NCI-H524 (cell line): ENCODE measurements at places on chromosomes 5 and 9.

DNA sequence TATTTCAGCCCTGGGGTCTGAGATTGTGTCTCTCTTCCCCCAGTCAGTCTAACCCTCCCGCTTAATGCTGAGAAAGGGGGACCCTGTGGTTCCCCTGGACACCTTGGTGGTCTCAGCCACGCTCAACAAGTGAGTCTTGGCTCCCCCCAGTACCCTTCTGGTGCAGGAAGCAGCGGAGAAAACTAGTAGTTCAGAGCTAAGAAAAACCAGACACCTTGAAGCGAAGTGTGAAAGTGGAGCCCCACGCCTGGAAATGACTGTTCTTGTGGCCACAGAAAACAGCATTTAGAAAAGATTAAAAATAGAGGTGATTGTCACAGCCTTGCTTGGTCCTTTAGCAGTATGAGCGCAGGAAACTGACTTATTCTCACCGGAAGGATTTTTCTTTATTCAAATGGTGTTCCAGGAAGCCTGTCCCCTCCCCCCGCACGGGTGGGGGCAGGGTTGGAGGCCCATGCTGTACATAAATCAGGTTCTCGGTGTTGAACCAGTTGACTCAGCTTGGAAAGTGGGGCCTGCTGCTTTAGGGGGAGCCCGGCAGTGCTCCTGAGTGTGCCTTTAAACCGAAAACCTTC lies 8.1 kb downstream of the ARPC5L start:
- DNase-seq, result no peak

DNA sequence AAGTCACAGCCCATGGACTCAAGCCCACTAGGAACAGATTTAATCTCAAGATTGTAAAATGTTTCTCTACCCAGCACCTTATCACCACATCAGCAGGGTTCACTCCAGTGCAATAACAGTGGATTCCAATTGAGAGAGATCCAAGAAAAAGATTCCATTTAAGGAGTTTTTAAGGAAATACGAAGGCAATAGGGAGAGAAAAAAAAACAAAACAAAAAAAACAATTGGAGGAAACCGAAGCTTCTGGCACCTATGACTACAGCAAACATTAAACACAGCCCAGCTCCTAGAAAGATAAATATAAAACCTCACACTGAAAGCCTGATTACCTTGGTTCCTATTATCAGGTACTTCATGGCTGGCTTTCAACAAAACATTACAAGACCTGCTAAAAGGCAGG lies 192.7 kb downstream of the DAB2IP start:
- DNase-seq, result no peak

- no peak for DNase-seq
These were observed 77.8 kb downstream of the C9orf153 start for GRCh38 chr9:86181379-86182315.

- no peak for DNase-seq
These were observed 76.1 kb upstream of the OTULINL start for GRCh38 chr5:14505310-14506139.

GRCh38 chr9:136399176-136400037 lies 563 bp downstream of the SNAPC4 start:
- DNase-seq, result no peak

DNA sequence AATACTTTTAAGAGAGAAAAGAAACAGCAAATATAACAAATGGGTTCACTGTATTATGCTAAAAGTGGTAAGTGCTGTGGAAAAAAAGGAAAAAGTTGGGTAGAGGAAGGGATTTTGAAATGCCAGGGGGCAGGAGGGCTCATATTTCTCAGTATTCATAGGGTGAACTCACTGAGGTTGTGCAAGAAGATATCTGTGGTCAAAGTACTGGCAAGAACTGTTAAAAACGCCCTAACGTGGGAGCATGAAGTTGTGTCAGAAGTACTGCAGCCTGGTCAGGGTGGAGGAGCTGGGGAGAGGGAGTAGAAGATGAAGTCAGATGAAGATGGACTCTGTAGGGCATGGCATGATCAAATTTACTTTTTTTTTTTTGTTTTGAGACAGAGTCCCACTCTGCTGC lies 31.2 kb upstream of the SLC28A3 start:
- DNase-seq, result no peak

GRCh38 chr9:36922548-36922947 lies 111.5 kb downstream of the PAX5 start:
- DNase-seq, result no peak

GRCh38 chr5:139915834-139916233 lies 120.2 kb downstream of the PSD2 start:
- DNase-seq, result no peak

DNA sequence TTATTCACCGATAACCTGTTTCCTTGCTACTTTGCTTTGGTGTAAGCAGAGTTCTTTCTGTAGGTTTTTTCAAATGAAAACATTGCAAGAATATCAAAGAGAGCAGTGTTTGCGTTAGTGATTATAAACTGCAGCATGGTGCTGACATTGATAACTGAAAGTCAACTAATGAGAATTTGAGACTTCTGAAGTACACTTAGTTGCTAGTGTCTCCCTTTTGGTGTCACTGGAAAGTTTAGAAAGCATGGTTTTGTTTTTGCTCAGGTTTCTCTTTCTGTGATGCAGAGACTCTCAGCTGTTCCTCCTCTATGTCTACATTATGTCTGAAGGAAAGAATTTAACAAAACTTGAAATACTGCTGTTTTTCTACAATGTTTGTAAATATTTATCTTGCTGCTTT lies 80.2 kb upstream of the ZNF169 start:
- DNase-seq, result no peak

GRCh38 chr5:177452688-177453638 lies 6.3 kb downstream of the PRR7 start:
- no peak for DNase-seq

DNA sequence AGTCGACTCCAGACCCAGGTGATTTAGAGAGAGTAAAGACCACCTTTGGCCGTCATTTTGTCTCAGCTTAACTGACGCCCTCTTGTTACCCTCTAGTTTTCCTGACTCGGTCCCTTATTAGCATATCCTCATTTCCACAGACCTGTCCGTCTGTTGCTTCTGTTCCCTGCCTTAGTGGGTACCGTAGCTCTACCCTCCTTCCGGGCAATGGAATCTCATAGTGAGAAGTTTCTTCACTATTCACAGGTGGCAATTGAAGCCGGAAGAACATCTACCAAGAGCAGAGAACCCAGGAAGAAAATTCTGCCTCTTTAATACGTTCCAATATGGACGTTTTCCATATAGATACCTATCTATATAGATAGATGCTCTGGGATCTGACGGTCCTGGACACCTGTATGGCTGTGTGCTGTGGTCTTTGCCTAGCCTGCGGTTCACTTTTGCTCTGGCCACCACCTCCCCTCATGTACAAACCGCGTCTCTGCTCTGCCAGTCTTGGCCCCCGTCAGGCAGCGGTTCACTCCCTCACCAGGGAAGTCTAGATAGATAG lies 652 bp upstream of the TMEM161B start:
- DNase-seq, result no peak

GRCh38 chr5:174364676-174365075 lies 319.2 kb downstream of the NSG2 start:
- DNase-seq, result no peak

DNA sequence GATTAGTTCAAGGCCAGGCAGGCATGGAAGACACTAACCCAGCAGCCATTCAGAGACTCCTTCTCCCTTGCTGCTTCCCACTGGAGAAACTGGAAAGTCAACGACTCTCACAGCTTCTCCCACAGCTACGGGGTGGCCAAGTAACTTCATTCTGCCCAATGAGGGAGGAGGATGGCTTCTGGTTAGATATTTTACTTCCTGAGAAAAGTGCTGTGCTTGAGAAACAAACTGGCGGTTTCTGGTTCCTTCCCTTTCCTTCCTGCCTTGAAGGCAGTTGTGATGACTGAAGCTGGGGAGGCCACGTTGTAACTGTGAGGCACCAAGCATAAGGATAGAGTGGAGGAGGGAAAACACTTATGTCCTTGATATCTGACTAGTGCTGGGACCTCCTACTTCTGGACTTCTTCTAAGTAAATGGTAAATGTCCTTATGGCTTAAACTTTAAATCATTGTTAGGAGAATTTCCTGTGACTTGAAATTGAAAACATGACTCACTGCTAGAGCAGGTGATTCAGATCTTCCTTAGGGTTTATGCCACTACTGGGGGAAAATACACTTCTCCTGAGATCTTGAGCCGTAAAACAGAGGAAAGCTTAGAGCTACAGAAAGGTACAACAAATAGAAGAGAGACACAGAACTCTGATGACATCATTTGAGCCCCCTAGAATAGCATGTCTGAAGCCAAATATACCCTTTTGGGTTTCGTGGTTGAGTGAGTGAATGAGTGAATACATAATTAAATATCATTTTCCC lies 3.1 kb upstream of the GNPDA1 start:
- no peak for DNase-seq

DNA sequence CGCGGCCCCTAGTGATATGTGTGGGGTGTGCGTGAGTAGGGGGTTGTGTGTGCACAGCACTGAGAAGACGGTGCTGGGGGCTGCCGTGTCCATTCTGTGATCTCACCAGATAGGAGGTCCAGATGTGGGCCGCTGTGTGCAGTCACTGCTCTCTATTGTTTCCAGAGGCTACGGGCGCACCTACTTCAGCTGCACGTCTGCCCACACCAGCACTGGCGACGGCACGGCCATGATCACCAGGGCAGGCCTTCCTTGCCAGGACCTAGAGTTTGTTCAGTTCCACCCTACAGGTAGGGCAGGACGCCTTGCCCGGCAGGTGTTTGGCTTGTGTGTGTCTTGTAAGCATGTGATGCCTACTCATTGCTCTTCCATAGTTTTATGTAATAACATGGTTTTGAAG lies 12.6 kb downstream of the SDHA start:
- DNase-seq, result no peak

DNA sequence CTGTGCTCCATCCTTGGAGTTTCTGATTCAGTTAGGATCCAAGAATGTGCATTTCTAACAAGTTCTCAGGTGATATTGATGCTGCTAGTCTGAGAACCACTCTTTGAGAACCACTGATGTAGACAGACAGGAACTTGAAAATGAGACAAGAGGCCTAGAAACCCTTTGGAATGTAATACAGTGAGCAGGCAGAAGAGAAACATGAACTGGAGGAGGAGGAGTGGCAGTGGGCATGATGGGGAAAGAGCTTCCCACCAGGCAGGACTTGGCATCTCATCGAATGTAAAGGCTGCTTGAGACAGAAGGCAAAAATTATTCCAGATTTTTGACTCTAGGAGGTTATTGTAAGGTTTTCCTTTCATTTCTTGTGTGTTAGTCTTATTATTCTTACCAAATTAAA lies 295.8 kb upstream of the SGCD start:
- DNase-seq, result no peak

GRCh38 chr9:121262423-121262822 lies 5.5 kb upstream of the GSN start:
- DNase-seq, result no peak

- no peak for DNase-seq
These were observed 1544.9 kb upstream of the WWC1 start for GRCh38 chr5:166746506-166746905.

GRCh38 chr5:138805096-138805495 lies 51.9 kb downstream of the CTNNA1 start:
- no peak for DNase-seq
